ENCODE measurements at places on chromosomes 13 and 19.

GRCh38 chr13:92900446-92900845 lies 326.2 kb upstream of the GPC6 start:
- no peak for DNase-seq

GRCh38 chr13:64993514-64994164 lies 2236.5 kb downstream of the PCDH9 start:
- no peak for DNase-seq

GRCh38 chr13:79907527-79907926 lies 426.6 kb downstream of the NDFIP2 start:
- no peak for DNase-seq

GRCh38 chr19:48342841-48343540 lies 17.6 kb downstream of the EMP3 start:
- DNase-seq, result no peak

DNA sequence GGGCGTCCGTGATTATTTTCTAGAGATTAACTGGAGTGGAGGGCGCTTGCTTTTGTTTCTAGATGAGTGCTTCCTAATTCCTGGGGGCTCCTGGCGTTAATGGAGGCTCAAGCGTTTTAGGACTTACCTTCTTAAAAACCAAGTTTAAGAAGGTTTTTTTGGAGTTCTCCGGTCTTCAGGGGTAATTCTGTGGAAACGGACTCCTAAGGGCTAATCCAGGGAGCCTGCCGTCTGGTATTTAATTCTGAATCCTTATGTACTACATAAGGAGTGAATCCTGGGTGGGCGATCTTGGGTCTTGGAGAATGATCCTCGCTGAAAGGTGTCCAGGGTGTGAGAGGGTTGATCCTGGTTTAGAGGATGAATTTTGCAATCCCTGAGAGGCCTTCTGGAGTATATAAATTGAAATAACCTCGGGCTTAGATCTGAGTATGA lies 357 bp downstream of the RPS11 start:
- no peak for DNase-seq

- DNase-seq, result no peak
Observed at GRCh38 chr13:49185264-49185663, 34.9 kb upstream of the MLNR start.

GRCh38 chr13:42728507-42729180 lies 52.7 kb upstream of the FAM216B start:
- DNase-seq, result no peak

- DNase-seq, result peak; percentile 82
Observed at GRCh38 chr13:57629821-57630235, 1.7 kb upstream of the PCDH17 start.

GRCh38 chr19:27860309-27860934 lies 1352.5 kb downstream of the UQCRFS1 start:
- DNase-seq, result no peak

DNA sequence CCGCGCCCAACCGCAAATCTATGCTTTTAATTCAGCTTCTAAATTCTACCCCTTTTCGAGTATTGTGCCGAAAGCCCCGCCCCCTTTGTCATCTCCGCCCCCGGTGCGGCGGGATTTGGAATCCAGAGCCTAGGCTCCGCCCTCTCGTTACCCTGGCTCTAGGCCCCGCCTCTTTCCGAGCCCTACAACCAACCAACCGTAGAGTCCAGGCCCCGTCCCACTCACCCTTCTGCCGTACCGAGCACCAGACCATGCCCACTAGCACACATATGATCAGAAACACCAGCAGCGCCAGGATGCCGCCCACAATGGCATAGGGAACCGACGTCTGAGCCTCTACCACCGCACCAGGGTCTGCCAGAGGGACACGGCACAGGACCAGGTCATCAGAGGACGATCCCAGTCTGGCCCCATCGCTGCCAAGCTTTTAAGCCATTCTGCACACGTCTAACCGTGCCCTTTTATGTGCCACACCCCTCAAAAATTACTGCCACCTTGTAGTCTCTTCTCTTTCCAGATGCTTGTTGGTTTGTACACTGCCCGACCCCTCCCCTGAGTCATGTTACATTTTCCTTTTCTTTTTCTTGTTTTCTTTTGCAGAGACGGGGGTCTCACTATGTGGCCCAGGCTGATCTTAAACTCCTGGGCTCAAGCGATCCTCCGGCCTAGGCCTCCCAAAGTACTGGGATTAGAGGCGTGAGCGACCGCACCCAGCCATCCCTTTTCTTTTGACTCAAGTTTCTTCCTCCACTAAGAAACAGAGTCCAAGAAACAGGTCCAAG lies 4.7 kb upstream of the ZNF428 start:
- DNase-seq, result no peak

DNA sequence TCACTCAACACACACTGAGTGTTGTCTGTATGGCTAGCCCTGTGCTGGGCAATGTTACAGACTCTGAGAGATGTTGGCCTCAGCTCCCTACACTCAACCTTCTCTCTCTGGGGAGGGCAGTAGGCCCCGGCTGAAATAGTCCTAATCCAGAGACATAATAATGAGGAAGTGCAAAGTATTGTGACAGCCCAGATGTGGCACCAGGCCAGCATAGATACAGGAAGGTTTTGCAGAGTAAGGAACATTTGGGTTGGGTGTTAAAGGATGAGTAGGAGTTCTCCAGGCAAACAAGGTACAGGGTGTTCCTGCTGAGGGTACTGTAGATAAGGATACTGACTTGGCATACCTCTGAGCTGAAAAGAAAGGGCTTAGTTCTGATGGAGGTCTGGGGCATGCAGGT lies 2.4 kb downstream of the LIN7B start:
- no peak for DNase-seq

DNA sequence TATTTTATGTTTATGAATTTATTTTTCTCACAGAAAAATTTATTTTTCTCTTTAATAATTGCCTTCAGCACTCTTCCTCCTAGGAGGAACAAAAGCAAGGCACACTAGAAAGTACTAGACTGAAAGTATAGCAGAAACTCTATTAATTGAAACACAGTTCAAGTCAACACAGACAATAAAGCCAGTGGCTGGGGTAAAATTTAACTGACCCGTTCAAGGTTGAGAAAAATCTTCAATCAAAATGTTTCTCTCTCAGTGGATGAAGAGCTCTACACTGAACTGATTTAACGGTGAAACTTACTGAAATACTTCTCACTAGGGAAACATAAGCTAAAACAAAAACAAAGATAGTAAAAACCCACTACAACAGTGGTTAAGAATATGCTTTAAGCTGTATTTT lies 230.1 kb upstream of the MIR17HG start:
- no peak for DNase-seq

DNA sequence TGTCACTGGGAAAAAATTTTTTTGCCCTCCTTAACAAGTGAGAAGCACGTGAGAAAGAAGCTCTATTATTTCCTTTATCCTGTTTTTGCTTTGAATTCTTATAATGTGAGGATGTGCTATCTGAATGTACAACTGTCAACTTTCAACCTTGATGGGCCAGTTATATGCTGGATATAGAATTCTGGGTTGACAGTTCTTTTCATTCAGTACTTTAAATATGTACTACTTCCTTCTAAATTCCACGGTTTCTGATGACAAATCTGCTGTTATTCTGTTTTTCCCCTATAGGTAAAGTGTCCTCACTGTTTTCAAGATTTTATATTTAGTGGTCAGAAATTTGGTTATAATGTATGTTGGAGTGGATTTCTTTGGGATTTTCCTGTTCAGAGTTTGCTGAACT lies 29.9 kb downstream of the ZDHHC20 start:
- no peak for DNase-seq

DNA sequence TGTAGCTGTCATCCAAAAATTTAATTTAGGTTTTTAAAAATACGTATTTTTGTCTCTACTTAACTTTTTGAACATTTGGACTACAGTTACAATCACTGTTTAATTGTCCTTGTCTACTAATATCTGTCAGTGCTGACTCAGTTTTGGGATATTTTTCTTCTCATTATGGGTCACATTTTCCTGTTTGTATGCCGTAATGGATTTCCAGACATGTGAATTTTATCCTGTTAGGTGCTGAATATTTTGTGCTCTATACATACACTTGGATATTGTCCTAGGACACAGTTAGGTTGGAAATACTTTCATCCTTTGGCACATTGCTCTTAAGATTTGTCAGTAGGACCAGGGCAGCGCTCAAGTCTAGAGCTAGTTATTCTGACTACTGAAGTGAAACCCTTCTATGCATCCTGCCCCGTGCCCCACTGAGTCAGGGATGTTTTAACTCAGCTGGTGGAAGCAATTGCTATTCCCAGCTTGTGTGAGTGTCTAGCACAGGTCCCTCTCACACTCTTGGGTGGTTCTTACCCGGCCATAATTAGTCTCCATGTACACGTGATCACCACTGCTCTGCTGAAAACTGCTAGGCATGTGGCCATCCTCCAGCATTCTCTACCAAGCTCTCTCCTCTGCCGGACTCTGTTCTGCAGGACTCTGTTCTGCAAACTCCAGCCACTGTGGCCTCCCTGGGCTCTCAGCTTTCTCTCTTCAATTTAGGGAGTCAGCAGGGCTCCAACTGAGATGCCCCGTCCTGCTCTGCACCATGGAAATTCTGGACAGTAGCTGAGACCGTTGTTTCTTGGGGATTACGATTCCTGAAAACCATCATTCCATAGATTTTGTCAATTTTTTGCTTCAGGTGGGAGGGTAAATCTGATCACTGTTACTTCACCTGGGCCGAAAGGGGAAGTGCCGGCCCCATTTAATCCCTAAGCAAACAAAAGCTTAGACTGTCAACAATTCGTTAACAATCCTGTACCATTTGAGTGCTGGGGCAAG lies 11.1 kb downstream of the PROZ start:
- DNase-seq, result no peak

DNA sequence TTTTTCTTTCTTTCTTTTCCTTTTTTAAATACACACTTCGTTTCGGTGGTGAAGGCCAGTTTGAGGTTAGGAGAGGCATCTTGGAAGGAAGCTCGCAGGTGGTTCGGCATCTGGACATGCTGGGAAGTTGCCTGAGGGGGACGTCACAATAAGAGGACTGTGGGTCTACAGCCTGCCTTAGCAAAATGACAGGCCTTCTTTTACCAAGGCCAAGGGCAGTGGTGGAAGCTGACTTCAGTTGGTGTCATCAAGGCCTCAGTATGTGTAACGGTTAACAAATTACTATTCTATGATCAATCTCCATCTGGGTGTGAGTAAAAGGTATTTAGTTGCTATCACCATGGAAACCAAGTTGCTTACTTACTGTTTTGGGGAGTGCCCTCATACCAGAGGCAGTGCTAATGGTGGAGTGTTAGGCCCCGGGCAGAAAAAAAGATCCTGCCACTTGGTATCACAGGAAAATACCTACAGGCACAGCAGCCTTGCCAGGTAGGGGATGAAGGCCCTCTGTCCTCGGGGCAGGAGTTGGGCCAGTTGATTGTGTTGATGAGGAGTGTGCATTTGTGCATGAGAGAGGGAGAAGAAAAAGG lies 10.3 kb downstream of the ACTN4 start:
- DNase-seq, result no peak

DNA sequence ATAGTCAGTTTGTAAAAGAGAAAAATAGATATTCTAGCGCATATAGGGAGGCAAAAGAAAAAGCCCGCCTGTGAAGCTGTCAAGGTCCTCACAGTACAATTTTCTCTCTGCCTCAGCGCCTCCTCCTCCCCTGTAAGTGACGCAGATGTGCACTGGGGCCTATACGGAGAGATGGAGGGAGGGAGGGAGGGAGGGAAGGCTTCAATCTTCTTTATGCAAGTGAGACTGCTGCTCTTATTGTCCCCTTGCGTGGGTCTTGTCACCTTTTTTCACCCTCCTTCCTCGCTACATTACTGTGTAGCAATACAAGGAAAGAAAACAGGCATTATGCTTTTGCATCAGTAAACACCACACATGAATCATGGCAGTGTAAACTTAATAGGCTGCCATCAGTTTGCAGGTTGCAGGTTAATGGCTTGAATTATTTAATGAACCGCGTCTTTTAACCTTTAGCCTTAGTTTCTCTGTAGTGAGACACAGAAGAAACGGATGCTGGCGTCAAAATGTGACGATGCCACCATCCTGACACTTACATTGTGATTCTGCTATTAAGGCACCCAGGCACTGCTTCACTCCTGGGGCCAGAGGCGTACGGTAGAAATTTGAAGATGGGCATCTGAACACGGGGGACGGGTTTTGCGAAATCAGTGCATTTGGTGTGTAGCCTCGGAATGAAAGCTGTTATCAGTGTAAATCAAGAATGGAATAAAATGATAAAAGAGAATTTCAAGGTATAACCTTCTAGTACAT lies at the start of gene KLHL1:
Gene KLHL1, minus strand, starts transcription at position 97 of the 750 bp plus-strand sequence. CDS start 753 bp downstream, outside the sequence.
- no peak for DNase-seq
